ENCODE measurements at places on chromosomes 2 and 18.

DNA sequence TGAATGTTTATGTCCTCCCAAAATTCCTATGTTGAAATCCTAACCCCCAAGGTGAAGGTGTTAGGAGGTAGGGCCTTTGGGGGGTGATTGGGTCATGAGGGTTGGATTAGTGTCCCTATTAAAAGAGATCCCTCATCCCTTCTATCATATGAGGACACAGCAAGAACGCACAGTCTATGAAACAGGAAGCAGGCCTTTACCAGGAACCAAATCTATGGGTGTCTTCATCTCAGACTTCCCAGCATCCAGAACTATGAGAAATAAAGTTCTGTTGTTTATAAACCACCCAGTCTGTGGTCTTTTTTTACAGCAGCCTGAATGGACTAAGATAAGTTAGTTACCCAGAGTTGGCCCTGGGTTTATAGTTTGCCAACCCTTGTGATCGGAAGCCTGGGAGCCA, 153.1 kb downstream of the INO80D start:
- DNase-seq, result no peak

- DNase-seq, result no peak
Measured at GRCh38 chr2:235532307-235532706, 38.5 kb downstream of the AGAP1 start.

GRCh38 chr18:46519870-46520269, 137.2 kb downstream of the LOXHD1 start:
- no peak for DNase-seq

GRCh38 chr2:23687713-23688112, 239.2 kb downstream of the ATAD2B start:
- DNase-seq, result no peak

GRCh38 chr18:39453356-39453755, 1887.8 kb upstream of the CELF4 start:
- no peak for DNase-seq
